ENCODE measurements at places on chromosomes 12 and 14.
A peak's percentile ranks its signal among the peaks of the same experiment; 100 is the strongest.

GRCh38 chr12:40171501-40171900 is 53.3 kb upstream of the LRRK2 start:
- peak; percentile 26 for DNase-seq

GRCh38 chr14:22220427-22220826 is 368.6 kb downstream of the DAD1 start:
- DNase-seq: no peak

- no peak for DNase-seq
Observed at GRCh38 chr12:50771409-50771808, 7.5 kb downstream of the ATF1 start.

DNA sequence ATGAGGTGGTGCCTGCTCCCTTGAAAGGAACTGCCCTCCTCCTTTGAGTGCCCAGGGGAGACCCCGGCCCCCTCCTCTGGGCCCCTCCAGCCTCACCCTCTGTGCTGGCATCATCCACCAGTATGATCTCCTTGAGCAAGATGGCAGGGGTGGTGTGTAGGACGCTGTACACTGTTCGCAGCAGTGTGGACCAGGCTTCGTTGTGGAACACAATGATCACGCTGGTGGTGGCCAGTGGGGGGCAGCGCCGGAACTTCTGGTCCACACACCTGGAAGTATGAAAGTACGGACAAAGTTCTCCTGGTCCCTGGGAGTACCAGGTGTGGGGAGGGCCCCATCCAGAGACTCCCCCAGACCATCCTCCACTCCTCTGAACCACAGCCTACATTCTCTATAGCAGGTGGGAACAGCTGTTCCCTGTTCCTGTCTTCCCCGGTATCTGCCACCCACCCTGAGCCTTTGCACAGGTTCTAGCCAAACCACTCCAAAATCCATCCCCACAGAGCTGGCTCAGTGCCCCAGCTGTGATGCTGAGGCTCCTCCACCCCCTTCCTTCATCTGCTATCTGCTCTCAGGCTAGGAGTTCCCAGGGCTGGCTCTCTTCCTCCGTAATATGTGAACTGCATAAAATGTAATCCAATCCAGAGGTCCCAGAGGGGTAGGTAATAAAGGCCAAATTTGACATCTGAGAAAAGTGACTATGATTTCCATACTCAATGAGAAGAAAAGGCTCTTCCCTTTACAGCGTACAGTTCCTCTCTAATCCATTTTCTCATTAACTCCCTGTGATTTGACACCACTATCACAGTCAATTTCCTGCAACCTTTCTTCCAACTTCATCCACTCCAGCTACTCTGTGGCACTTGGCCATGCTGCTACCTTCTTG is 13.9 kb downstream of the GALNT6 start:
- peak; percentile 67 for DNase-seq

DNA sequence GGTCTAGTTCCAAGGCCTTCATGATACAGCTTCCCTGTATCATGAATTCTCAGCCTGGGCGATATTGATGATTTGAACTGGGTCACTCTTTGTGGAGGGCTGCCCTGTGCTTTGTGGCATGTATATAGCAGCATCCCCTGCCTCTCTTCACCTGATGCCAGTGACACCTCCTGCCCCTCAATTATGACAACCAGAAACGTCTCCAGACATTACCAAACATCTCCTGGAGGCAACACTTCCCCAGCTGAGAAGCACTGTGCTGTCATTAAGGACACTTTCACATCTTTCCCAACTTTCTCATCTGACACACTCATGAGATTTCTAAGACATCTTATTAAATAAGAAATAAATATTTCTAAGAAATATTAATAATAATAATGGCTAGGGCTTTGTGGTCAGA is 315.3 kb downstream of the BCL11B start:
- no peak for DNase-seq

DNA sequence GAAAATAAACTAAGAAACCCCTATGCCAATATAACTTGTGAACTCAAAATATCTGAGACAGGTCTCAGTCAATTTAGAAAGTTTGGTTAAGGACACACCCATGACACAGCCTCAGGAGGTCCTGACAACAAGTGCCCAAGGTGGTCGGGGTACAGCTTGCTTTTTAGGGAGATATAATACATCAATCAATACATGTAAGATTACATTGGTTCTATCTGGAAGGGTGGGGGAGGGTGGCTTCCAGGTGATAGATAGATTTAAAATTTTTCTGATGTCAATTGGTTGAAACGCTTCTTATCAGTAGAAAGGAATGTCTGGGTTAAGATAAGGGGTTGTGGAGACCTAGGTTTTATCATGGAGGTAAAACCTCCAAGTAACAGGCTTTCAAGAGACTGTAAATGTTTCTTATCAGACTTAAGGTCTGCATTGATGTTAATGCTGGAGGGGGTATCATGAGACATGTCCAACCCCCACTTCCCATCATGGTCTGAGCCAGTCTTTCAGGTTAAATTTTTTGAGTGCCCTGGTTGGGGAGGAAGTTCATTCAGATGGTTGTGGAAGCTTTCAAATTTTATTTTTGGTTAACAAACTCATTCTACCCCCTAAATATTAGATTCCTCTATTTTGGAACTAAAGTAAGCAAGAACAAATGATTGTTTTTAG is 82.0 kb upstream of the RASSF8 start:
- no peak for DNase-seq

DNA sequence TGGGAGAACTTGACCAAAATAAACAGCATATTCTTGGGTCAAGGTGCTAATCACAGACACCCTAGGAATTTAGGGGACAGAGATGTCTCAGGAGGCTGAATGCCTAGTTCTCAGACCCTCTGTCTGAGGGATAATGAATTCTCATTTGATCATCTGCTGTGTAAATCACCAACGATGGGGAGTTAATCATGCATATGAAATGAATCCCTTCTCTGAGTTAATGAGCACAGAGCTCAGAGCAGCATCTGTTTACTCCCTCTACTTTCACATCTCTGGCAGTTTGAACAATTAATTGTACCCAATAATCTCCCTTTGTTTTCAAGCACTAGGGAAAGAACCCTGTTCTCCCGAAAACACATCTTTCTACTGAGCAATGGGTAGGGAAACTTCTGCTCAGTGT is 129.4 kb upstream of the SRRM4 start:
- no peak for DNase-seq

GRCh38 chr14:57364659-57365450 is 25.5 kb upstream of the NAA30 start:
- DNase-seq: no peak

DNA sequence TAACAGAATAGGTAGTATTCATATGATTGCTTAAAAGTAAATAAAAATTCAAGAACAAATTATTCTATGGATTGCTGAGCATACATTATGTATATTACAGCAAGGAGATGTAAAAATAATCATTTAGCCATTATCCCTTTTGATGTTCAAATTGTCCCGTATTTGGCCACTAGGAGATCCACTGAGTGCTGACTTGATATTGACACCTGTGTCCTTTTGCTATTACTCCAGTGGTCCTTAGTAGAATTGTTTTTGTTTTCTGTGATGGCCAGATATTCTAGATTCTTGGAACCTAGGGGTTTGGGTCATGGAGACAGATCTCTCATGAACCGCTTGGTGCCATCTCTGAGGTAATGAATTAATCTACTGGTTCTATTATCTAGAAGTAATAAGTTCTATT is 16.8 kb downstream of the ERO1A start:
- DNase-seq: no peak

- DNase-seq: no peak
Observed at GRCh38 chr12:31274520-31275300, 51.2 kb downstream of the SINHCAF start.

- DNase-seq: no peak
Observed at GRCh38 chr12:3583656-3584334, 92.8 kb downstream of the PRMT8 start.

- DNase-seq: peak; percentile 94
Observed at GRCh38 chr12:69657376-69658137, 41.5 kb downstream of the BEST3 start.

GRCh38 chr12:98514982-98515286 is 456 bp upstream of the TMPO start:
- DNase-seq: no peak

DNA sequence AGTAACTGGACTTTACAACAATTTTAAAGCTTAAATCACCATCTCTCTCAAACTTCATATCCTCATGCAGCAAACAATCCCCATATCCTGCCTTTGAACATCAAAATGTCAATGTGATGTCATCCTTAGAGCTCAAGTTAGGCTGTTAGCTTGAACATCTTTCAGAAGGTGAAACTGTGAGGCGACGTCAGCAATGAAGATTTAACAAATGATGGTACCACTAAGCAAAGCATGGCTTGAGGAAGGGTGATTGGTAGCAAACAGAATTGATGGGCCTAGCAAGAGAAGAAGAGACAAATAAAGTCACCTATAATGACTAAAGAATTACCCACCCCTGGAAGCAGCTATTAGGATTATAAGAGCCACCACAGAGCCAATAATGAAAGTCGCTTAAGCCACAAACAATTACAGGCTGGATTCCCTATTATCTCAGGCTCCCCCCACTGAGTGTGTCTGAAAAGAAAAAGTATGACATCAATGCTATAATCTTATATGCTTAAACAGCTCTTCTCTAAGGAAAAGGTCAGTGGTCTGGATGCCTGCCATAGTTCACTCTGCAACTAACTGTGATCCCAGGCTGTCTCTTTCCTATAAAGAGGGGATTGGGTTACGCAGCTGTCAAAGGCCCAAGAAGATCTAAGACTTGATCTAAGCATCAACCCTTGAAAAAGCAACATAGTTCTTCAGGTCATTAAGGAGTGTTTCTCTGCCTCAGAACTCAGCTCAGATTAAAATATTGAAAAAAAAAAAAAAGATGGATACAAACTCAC is 18.1 kb downstream of the EGLN3 start:
- DNase-seq: peak; percentile 52

Measured in myocyte (in vitro differentiated cells).